Stimulated activated effector memory CD8-positive, alpha-beta T cell treated with anti-CD3 and anti-CD28 coated beads, Interleukin-12 subunit alpha, Interleukin-12 subunit beta, amount 100 ng/mL, for 72 hours (primary cell): ENCODE measurements at places on chromosomes 12 and 14.

DNA sequence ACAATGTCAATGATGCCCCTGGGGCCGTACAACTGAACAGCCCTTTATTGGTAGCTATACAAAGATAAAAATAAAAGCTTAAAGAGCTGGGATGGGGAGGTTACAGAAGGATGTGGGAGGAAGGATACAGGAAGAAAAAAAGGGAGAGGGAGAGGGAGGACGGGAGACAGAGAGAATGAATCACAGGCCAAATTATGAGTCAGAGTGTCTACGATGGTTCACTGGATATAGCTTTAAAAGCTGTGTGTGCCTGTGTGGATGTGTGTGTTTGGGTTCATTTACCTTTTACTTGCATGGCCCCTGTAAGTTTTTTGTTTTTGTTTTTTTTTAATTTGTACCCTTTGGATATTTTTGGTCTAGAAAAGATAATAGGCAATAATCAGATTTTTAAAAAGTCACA is 111.9 kb downstream of the CCDC60 start:
- no peak for DNase-seq

GRCh38 chr12:116538076-116538591 is 21.0 kb upstream of the MAP1LC3B2 start:
- no peak for DNase-seq

DNA sequence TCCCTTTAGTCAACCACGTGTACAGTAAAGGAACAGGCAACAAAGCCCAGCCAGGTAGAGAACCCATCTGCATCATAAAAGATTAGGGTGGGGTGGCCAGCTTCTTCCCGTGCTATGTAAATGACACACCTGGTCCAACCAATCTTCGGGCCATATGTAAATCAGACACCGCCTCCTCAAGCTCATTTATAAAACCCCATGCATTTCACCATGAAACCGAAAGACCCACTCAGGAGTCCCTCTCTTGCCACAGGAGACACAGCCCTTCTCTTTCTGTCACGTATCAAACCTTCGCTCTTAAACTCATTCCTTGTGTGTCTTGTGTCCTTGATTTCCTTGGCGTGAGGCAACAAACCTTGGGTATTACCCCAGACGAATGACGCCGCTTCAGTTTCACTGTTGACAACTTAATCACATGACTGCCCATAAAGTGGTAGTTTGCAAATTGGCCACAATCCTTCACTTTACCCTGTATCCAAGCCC is 59.8 kb upstream of the TBPL2 start:
- DNase-seq, result no peak

GRCh38 chr12:12171991-12172511 is 94.8 kb downstream of the LRP6 start:
- DNase-seq, result peak; percentile 9

DNA sequence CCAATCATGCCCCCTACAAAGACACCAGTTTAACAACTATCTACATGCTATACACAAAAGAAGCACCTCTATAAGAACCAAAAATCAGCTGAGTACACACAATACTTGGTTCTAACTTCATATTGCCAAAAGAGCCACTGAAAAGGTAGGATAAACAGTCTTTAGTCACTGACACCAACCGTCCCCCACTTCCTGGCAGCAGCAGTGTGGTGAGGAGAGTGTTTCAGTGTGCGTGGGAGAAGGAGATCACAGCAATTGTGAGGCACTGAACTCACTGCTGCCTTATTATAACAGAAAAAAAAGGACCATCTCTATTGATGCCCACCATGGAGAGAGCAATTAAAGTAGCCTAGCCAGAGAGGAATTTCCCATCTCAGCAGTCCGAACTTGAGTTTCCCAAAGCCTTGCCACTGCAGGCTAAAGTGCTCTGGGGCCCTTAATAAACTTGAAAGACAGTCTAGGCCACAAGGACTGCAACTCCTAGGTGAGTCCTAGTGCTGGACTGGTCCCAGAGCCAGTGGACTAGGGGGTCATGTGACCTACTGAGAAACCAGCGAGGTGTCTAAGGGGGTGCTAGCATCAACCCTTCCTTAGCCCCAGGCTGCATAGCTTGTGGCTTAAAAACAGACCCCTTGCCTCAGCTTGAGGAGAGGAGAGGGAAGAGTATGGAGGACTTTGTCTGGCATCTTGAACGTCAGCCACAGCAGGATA is 37.1 kb upstream of the LMNTD1 start:
- no peak for DNase-seq
